EL (cell line): ENCODE measurements at places on chromosomes 6 and 20.

DNA sequence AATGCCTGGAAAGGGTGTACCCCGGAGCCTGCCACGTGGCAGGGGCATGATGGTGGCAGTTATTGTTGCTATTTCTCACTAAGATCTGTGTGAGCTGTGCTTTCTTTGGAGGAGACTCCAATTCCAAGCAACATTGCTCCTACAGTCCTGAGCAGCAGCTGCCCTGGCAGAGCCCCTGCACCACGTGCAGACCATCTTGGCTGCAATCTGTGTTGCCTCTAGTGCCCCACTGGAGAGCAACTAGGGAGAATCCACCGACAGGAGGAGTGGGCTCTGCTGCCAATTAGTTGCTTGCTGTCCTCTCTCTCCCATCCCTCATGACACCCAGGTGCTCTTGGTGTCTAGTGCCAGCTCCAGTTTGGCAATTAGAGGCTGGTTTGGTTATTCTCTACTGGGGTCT is 116.0 kb downstream of the PXDC1 start:
- DNase-seq: no peak

- DNase-seq: no peak
These were observed 55.1 kb upstream of the HDDC2 start for GRCh38 chr6:125356884-125357283.

DNA sequence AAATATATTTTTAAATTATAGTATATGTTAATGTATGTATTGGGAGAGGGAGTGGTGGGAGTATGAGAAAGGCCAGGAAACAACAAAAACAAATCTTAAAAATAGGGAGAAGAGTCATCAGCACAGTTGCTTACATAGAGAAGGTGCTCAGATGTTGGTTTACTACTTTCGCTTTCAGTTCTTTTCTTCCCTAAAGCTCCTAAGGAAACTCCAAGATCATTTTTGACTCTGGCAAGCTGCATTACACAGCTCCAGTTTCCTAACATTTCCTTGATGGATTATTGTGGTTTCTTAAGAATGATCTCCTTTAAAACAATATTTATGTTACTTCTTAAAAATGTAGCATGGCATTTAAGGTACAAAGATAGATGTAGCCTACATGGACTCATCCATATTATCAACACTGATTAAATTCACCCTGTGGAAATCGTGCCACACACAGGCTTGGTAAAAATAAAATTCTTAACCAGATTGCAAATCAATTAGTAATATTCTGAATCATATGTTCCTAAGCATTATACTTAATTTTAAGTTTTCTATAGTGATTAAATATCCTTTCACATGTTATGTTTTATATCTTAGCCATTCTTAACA is 118.0 kb upstream of the MAN1A1 start:
- peak; percentile 44 for DNase-seq

GRCh38 chr20:33890557-33890956 is 79.4 kb downstream of the CHMP4B start:
- no peak for DNase-seq

GRCh38 chr20:3250091-3250504 is 11.1 kb upstream of the SLC4A11 start:
- DNase-seq: no peak
